Neural cell (in vitro differentiated cells): ENCODE measurements at places on chromosomes 1 and 21. TPM values are rescaled to one million over a fixed set of nuclear protein-coding genes. Genes with fewer than 3 reads are reported as not detected.

Gene KCND3
- polyA plus RNA-seq = 7.0 and 7.8 TPM in 2 replicates

Gene PLEKHN1
- polyA plus RNA-seq = 0.28 and 1.1 TPM in 2 replicates

Gene FMO2
- polyA plus RNA-seq = not detected in 2 replicates

Gene ITPKB
- 0.19 TPM in 1 of 2 replicates, not detected in the other for polyA plus RNA-seq

Gene TSPEAR
- 0.19 TPM in 1 of 2 replicates, not detected in the other for polyA plus RNA-seq

Gene RGS2
- polyA plus RNA-seq = 166 and 189 TPM in 2 replicates

Gene ZNF326
- polyA plus RNA-seq = 65.0 and 65.2 TPM in 2 replicates

Gene KCNE2
- polyA plus RNA-seq = 0.25 and 0.30 TPM in 2 replicates

Gene KCNN3
- 2.2 and 2.4 TPM in 2 replicates for polyA plus RNA-seq

Gene RIPPLY3
- polyA plus RNA-seq = 0.24 and 0.76 TPM in 2 replicates

Gene ZFYVE9
- polyA plus RNA-seq = 18.1 and 21.6 TPM in 2 replicates

Gene KCNH1
- polyA plus RNA-seq = 2.3 and 3.9 TPM in 2 replicates

Gene SELE
- not detected in 2 replicates for polyA plus RNA-seq

Gene LCE1F
- polyA plus RNA-seq = not detected in 2 replicates

Gene ACTN2
- polyA plus RNA-seq = 6.1 and 14.9 TPM in 2 replicates

Gene SPATA21
- 0.15 and 0.68 TPM in 2 replicates for polyA plus RNA-seq

Gene PYHIN1
- polyA plus RNA-seq = not detected in 2 replicates

Gene CAPN2
- 58.8 and 62.6 TPM in 2 replicates for polyA plus RNA-seq

Gene BRDT
- polyA plus RNA-seq = not detected in 2 replicates

Gene SLC30A2
- polyA plus RNA-seq = 0.28 and 0.46 TPM in 2 replicates

Gene TRIM67
- polyA plus RNA-seq = 8.0 and 8.2 TPM in 2 replicates

Gene CLEC20A
- 0.78 TPM in 1 of 2 replicates, not detected in the other for polyA plus RNA-seq

Gene ENTREP3
- polyA plus RNA-seq = 9.8 and 11.1 TPM in 2 replicates

Gene NUF2
- polyA plus RNA-seq = 2.2 and 2.8 TPM in 2 replicates

Gene SPOCD1
- not detected in 2 replicates for polyA plus RNA-seq

Gene TRIM17
- polyA plus RNA-seq = 0.14 TPM in 1 of 2 replicates, not detected in the other

Gene SUCO
- 43.4 and 45.5 TPM in 2 replicates for polyA plus RNA-seq

Gene C1orf21
- 17.4 and 21.1 TPM in 2 replicates for polyA plus RNA-seq

Gene FCRL5
- not detected in 2 replicates for polyA plus RNA-seq

Gene CYP4A22
- 0.32 TPM in 1 of 2 replicates, not detected in the other for polyA plus RNA-seq

Gene LMOD1
- not detected in 2 replicates for polyA plus RNA-seq

Gene UBXN10
- polyA plus RNA-seq = 0.64 and 0.82 TPM in 2 replicates

Gene PTPN22
- 0.72 and 0.92 TPM in 2 replicates for polyA plus RNA-seq

Gene SLAMF8
- not detected in 2 replicates for polyA plus RNA-seq

Gene RIMKLA
- polyA plus RNA-seq = 35.4 and 37.5 TPM in 2 replicates

Gene NHLH1
- polyA plus RNA-seq = 0.11 and 0.90 TPM in 2 replicates

Gene PEX19
- 37.7 and 51.6 TPM in 2 replicates for polyA plus RNA-seq

Gene TLCD4
- polyA plus RNA-seq = 1.1 and 1.6 TPM in 2 replicates

Gene ADAM15
- polyA plus RNA-seq = 24.8 and 27.6 TPM in 2 replicates

Gene RGS8
- polyA plus RNA-seq = 2.9 and 8.3 TPM in 2 replicates

Gene KCNJ15
- polyA plus RNA-seq = not detected in 2 replicates

Gene CFAP107
- polyA plus RNA-seq = not detected in 2 replicates

Gene AGT
- not detected in 2 replicates for polyA plus RNA-seq

Gene OTUD3
- polyA plus RNA-seq = 21.3 and 24.0 TPM in 2 replicates

Gene ANKRD35
- 0.16 TPM in 1 of 2 replicates, not detected in the other for polyA plus RNA-seq

Gene BCL10
- polyA plus RNA-seq = 17.3 and 18.9 TPM in 2 replicates

Gene GRIK3
- polyA plus RNA-seq = 5.0 and 6.3 TPM in 2 replicates

Gene ZFP69
- 11.6 and 12.3 TPM in 2 replicates for polyA plus RNA-seq

Gene RNU1-3
- under 0.01 TPM in 1 of 2 replicates, not detected in the other for polyA plus RNA-seq

Gene ZNF648
- not detected in 2 replicates for polyA plus RNA-seq

Gene VPS45
- 150 and 174 TPM in 2 replicates for polyA plus RNA-seq

Gene HES3
- polyA plus RNA-seq = not detected in 2 replicates

Gene MYOG
- polyA plus RNA-seq = not detected in 2 replicates

Gene HIVEP3
- 1.9 and 2.6 TPM in 2 replicates for polyA plus RNA-seq
